Daoy (cell line): ENCODE measurements at places on chromosomes 3 and 15.
A peak's percentile ranks its signal among the peaks of the same experiment; 100 is the strongest.

- no peak for DNase-seq
These were observed 27.0 kb upstream of the CAPN3 start for GRCh38 chr15:42332331-42332730.

DNA sequence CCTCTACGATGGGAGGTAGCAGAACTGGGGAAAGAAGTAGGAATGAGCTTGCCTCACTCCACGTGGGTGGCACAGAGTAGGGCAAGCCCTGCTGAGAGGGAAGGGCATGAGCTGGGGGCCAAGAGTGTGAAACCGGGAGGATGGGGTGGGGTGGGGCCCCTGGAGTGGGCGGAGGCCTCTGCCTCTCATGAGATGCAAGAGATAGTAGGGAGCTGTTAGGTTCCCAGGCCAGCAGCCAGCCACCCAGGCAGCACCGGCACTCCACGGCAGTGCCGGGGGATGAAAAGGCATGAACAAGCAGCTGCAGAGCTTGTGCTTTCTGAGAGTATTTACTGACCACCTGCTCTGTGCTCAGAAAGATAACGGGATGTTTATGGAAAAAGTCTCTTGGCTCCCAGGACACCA is 24.4 kb upstream of the PLA2G4E start:
- no peak for DNase-seq

- DNase-seq, result no peak
These were observed 38.5 kb downstream of the DNAJB8 start for GRCh38 chr3:128427872-128428822.

DNA sequence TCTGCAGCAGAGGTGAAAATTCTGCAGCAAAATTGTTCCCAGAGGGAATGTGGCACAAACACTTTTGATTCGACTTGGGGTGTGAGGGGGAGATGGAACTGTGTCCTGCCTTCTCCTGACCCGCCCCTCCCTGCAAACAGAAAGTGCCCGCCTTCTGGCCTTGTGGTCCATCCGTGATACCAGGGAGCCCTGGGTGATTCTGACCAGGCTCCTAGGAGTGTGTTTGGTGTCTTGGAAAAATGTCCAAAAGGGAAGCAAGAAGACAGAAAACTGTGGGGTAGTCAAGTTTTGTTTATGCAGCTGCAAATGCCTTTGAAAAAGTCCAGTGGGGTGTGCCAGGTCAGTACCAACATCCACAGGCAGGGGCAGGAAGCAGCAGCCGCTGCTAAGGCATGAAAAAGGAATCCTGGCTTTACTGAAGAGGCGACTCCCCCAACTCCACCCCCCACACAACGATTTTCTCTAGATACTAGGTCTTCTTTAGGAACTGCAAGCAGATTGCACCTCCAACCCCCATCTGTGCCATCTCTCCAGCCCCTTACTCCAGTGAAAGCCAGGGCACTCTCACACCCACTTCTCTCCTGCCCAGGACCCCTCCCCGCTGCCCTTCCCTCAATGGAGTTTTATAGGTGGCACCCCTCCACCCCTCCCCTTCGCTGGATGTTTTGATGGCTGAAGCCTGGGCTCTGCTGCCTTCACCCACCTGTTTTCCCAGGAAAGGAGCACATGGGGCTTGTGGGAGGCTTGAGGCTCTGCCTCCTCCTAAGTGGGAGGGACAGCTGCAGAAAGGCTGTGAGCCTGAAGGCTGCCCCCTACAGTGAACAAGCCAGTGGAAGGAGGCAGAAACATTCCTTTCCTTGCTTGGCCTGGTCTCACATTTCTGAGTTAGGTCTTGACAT is 82.4 kb upstream of the HERC1 start:
- peak; percentile 43 for DNase-seq

GRCh38 chr3:193556841-193557240 is 2.1 kb upstream of the ATP13A4 start:
- no peak for DNase-seq

- DNase-seq, result peak; percentile 20
These were observed 51.0 kb downstream of the MCF2L2 start for GRCh38 chr3:183377307-183377959.

DNA sequence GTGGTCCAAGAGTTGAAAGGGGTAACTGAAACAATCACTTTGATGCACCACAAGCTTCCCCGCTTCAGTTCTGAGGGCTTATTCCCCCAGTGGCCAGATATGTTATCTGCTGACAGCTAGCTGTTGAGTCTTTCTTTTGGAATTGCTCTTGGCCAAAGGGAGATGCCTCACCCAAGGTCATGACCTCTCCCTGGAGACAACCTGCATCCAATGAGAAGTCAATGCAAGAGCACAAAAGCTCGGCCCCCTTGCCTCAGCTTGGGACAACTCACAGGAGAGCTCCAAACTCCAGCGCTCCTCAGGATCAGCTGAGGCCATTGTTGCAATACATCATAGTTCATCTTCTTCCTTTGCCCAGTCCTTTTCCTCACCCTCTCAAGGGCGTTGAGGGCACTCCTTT is 31.0 kb upstream of the THBS1 start:
- DNase-seq, result no peak

GRCh38 chr3:60986552-60986951 is 264.7 kb downstream of the FHIT start:
- DNase-seq, result no peak

GRCh38 chr3:158528076-158528674 is 42.8 kb upstream of the MLF1 start:
- no peak for DNase-seq

GRCh38 chr3:169143506-169143905 is 520.0 kb downstream of the MECOM start:
- DNase-seq, result no peak

DNA sequence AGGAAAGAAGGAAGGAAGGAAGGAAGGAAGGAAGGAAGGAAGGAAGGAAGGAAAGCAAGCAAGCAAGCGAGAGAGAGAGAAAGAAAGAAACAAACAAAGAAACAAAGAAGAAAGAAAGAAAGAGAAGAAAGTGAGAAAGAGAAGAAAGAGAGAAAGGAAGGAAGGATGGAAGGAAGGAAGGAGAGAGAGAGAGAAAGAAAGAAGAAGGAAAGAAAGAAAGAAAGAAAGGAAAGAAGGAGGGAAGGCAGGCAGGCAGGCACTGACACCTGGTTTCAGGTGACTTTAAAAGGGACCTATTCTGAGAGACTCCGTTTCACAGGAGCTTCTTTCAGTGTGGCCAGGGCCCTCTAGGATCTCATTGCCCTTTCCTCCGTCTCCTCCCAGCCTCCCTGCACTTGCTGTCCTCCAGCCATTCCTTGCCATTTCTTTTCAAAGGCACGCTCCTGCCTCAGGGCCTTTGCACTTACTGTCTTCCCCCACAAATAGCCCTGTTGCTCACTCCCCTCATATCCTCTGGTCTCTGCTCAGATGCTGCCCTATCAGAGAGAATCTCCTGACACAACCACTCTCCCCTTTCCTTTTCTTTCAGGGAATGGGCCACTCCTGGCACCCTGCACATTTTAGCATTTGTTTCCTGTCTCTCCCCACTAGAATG is 31.5 kb downstream of the IL12A start:
- DNase-seq, result no peak

GRCh38 chr3:133988631-133989161 is 41.0 kb downstream of the SLCO2A1 start:
- DNase-seq, result no peak

- peak; percentile 77 for DNase-seq
These were observed 703.7 kb downstream of the NLGN1 start for GRCh38 chr3:174101244-174101643.

DNA sequence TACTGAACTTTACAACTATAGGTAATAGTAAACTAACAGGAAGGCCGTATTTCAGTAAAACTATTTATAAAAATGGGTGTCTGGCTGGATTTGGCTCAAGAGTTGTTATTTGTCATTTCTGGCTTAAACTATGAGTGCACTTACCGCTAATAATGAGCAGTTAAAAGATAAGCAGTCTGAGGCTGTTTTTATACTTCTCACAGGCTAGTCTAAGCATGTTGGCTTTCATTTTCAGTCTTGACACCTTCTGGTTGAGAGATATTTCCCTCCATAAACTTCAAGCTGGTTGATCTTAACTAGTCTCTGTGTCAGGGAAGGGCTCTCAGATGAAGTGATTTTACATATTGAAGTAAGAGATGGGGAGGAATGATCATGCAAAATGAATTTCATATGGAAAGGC is 96.1 kb downstream of the RSRC1 start:
- no peak for DNase-seq

DNA sequence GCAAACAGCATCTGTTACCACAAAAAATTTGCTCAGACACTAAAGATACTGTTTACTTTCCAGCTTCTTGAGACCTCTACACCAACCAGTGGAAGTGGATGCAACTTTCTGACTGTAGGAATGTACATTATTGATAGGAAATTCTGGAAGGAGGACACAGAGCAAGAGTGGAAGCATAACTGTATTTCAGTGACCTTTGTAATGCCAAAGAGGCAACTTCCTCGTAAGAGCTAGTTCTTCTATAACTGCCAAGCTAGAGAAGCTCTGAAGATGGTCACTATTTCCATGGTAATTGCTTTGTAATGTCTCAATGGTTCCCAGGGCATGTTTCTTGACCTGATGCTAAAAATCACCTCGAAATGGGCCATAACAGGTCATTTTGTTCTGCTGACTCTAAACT is 96.3 kb upstream of the SLC2A2 start:
- no peak for DNase-seq

DNA sequence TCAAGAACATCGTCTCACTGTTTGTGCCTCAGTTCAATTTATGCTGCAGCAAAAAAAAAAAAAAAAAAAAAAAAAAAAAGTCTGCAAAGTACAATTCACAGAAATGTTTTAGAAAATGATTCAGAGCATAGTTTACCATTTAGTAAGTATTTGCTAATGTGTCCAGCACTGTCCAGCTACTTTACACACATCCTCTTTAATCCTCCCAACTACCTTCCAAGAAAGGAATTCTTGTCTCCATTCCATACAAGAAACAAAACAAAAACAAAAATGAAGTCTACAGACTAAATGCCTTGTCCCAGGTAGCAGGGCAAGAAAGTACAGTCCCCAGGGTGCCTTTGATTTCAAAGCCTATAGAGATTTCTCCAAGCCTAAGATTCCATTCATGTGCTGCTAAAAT is 38.9 kb upstream of the SNTN start:
- DNase-seq, result no peak

- no peak for DNase-seq
These were observed 53.7 kb downstream of the ADCY5 start for GRCh38 chr3:123395235-123395634.

GRCh38 chr3:127867986-127868385 is 45.7 kb upstream of the MGLL start:
- no peak for DNase-seq

DNA sequence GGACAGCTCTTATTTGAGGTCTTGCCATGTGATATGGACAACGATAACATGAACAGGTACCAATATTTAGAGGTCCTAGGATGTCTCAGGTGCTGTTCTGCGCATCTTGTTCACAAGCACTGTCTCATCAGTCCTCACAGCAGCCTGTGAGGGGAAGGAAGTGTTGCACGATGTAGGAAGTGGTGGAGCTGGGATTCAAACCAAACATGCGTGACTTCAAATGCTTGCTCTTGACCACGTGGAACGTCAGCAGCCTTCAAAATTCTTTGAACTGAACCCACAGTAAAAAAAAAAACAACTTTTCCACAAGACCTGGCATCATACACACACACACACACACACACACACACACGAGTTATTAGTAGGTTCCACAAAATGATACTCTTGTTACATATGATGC is 153.4 kb upstream of the SMAD3 start:
- DNase-seq, result no peak

DNA sequence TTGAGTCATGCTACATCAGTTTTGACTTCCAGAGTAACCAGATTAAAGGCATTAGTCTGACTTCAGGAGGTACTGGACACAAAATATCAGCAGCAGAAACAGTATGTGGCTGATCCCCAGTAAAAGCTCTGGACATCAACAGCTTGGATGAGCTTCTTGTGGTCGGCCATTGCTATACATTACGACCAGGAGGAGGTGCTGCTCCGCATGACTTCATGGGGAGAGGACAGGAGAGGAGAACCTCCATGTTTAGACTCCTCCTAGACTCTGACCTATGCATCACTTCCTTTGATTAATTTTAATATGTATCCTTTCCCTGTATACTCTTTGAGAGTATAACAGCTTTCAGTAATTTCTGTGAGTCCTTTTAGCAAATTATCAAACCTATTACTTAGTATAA is 285.6 kb upstream of the ARHGEF26 start:
- no peak for DNase-seq

DNA sequence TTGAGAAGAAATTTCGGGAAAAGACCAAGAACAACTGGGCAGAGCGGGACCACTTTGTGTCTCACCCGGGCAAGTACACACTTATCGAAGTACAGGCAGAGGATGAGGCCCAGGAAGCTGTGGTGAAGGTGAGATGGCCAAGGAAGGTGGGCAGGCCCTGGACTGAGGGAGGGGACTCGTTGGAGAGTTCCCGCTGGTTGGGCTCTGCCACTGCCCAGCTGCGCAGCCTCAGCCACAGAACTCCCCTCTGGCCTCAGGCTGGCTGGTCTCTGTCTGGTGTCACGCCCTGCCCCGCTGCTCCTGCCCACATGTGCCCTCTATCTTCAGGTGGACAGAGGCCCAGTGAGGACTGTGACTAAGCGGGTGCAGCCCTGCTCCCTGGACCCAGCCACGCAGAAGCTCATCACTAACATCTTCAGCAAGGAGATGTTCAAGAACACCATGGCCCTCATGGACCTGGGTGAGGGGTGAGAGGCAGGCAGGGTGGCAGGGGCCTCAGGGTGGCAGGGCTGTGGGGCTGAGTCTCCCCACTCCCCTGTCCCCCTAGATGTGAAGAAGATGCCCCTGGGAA is 2.4 kb downstream of the PARP3 start:
- no peak for DNase-seq

DNA sequence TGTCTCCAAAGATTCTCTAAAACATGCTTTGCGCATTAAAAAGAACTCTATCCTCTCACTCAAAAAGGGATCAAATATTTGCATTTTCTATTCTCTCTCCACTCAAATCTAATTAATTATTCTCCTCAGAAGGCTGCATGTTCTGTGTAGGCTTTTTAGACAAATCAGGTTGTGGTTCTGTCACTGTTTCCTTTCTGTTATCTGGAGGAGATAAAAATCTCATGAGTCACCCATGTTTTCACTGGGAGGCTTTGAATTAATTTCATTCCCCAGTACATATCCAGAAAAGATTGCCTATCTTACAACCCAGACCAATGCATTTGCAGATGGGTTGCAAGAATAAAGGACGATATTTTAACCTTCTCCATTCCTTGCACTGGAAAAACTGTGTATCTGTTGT is 446.5 kb downstream of the GRM7 start:
- DNase-seq, result no peak

GRCh38 chr3:186209810-186210752 is 101.2 kb upstream of the ETV5 start:
- DNase-seq, result peak; percentile 86
